ENCODE measurements at places on chromosomes 1 and 21. TPM values are rescaled to one million over a fixed set of nuclear protein-coding genes. Genes with fewer than 3 reads are reported as not detected.

Gene KPRP
- total RNA-seq: not detected

Gene SPOCD1
- 1.3 TPM for total RNA-seq

DNA sequence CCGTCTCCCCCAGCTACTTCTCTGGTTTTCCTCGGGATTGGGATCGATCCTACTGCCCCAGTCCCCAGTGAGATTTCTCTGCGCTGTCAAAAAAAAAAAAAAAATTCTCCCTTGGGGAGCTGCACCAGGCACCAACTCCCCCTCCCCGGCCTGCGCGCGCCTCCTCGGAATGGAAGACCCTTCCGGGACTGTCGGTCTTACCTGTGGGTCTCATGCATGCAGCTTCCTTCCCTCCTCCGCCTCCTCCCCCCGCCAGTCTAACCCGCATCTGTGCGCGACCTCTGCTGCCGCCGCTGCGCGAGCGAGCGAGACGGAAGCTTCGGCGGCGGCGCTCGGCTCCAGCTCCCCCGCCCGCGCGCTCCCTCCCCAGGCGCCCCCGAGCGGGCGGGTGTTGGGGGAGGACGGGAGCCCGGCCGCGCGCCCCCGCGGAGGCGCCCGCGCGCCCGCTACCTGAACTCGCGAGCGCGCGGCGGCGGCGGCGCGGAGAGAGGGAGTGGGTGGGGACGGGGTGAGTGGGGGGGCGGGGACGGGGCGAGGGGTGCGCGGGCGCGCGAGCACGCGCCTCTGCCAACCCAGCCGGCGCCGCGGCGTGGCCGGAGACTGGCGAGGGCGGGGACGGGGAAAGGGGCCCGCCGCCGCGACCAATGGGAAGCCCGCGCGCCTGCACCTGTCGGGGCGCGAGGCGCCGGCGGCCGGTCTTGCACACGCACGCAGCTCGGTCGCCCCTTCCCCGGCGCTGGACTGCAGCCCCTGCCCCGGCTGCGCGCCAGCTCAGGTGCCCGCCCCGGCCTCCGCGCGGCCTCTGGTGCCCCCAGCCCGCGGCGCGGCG is at the start of gene SUSD4:
Gene SUSD4 (minus strand): TSS at position 321 of the 829 bp plus-strand sequence. CDS start 751 bp downstream, outside the sequence.
- DNase-seq: peak; percentile 87

GRCh38 chr1:22855668-22856606 is 116.7 kb downstream of the LACTBL1 start:
- no peak for DNase-seq

GRCh38 chr21:40647706-40648105 is 199.3 kb downstream of the DSCAM start:
- no peak for DNase-seq

DNA sequence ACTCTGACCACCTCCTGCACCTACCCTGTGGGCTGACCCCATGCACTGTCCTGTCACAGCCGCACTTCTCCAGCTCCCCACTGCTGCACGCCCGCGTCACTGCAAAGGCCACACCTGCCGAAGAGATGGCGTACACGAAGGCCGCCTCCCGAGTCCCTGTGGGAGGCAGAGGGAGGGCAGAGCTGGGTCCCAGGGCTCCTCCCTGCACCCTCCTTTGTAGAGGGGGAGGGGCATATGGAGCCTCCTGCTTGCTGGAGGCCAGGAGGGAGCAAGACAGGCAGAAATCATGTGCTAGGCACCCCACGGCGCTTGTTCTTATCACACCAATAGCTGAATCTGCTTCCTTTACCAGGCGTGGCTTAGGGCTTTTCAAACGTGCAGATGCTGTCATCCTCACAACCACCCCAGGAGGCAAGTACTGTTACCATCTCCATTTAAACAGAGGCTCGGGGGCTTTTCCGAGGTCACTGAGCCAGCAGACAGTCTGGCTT is 21.4 kb downstream of the WNT4 start:
- peak; percentile 50 for DNase-seq
